ENCODE measurements at places on chromosomes 12 and 14. TPM values are rescaled to one million over a fixed set of nuclear protein-coding genes. Genes with fewer than 3 reads are reported as not detected.

The FAM90A1 gene
- polyA plus RNA-seq = not detected

- DNase-seq = no peak
These were observed 259.9 kb upstream of the DDHD1 start for GRCh38 chr14:53412819-53413675.

The CRIP2 gene
- 86.9 TPM for polyA plus RNA-seq

DNA sequence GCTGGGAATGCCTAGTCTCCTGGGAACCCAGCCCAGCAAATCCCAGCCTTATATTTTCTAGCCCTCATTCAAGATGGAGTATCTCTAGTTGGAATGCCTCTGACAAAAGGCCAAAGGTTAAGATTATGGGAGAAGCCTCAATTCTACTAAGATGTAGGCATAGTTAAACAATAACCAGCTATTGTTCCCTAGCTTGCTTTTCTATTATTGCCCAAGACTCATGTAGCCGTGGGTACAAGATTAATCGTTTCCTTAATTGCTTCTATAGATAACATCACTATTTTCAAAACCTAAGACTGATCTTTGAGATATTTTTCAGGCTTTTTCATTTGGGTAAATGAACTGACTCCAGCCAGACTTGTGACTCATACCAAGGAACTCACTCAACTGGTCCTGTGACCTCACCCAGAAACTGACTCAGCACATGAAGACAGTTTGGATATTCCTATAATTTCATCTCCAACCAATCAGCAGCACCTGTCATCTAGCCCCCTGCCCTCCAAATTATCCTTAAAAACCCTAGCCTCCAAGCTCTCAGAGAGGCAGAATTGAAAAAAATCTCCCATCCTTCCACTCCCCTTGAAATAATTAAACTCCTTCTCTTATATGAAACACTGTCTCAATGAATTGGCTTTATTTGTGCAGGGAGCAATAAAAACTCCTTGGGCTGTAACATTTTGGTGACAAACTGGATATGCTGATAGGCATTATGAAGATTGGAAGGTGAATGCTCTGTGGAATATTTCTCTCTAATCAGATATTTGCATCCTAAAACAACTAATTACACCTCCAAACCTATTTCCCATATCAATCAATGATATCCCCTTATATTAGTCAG lies 589.0 kb downstream of the C12orf50 start:
- no peak for DNase-seq

The GMPR2 gene
- polyA plus RNA-seq = 111 TPM

DNA sequence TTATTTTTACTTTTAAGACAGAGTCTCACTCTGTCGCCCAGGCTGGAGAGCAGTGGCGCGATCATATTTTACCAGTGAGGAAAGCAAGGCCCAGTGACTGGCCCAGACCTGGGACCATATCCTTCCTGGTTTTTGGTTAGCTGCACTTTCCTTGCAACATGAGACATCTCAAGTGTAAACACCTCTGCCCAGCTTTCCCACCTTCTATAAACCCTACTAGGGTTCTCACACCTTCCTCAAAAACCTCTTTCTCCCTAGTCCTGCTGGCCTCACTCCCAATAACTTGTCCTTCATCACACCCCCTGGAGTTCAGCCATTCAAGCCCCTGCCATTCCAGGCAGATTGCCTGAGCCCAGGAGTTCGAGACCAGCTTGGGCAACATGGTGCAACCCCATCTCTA lies 10.3 kb upstream of the PRPH start:
- DNase-seq = no peak

GRCh38 chr12:25675808-25676207 lies 122.7 kb upstream of the LMNTD1 start:
- DNase-seq = no peak

DNA sequence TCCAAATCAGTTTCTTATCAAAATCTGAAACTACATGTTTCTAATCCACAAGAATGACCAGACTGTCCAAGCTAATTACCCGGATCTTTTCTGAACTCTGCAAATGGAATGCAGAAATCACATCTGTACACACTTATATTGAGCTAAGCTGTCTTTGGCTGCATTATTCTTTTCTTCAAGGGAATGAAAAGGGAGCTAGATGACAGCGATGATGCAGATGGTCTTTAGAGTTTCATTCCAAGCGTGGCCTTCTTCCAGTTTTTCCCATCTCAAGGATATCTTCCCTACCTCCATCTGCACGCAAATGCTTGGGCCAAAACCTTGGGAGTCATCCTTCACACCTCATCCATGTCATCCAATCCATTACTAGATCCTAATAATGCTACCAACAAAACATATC lies 12.6 kb downstream of the KCNH5 start:
- no peak for DNase-seq

The SLIRP gene
- polyA plus RNA-seq = 244 TPM
